ENCODE measurements at places on chromosomes 3 and 15. TPM values are rescaled to one million over a fixed set of nuclear protein-coding genes. Genes with fewer than 3 reads are reported as not detected.

- no peak for DNase-seq
Observed at GRCh38 chr3:186456731-186457191, 87.4 kb downstream of the CRYGS start.

DNA sequence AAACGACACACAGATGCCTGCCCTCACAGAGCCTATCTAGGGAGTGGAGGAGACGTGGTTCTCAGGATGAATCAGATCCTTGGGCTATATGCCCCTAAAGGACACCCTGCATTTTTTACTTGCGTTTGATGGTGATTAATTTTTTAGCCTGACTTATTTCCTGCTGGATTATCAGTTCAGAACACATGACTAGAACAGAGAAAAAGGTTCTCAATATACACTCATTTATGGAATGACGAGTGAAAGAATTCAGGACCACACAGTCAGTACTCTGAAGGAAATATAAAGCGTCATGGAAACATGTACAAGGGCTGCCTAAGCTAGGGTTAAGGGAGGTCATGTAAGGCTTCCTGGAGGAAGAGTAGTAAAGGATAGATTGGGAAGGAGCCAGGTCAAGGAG lies 121.8 kb downstream of the SSR3 start:
- DNase-seq: no peak

DNA sequence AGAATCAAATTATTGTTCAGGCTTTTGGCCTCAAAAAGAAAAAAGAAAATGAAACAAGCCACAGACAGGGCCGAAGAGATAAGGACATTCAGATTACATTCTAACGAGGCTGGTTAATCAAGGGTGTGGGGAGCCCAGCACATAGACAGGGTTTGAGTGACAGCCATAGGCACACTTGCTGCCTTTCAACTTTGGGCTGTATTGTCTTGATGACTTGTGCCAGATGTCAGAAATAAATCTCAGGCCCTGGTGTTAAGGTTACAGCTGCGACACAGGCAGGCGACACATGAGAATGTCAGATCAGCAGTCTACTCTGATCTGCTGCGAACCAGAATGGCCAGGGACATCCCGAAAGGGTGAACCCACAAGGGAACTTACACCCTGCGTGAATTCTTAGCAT lies 231.2 kb upstream of the ARRDC4 start:
- no peak for DNase-seq

DNA sequence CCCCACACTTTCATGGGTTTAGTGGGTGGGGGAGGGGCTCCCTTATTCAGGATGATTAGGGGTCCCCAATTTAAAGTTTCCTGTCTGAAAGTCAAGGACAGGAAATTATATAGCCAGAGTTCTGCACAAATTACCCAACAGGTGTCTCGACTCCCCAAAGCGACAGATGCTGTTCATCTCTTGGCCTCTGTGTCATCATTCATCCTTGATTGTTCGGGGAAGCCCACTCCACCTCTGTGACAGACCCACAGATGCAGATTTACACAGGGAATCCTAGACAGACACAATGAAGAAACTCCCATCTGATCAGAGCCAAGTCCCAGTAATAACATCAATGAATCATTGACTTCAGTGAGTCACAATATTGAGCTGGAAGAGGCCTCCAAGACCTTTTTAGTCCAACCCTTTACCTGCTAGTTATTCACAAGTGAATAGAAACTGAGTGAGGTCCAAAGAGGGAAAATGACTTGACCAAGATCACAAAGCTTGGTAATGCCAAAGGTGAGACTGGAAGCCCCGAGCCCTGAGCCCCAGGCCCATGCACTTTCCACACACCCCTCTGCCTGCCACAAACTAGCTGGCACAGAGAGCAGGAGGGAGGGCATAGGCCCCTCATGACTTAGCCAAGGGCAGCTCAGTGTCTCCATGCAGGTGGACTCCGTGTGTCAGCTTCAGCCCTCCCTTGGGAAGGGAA lies 7.9 kb upstream of the SRP14 start:
- peak; percentile 96 for DNase-seq

GRCh38 chr3:66991459-66991858 lies 6.6 kb upstream of the KBTBD8 start:
- DNase-seq: peak; percentile 33

GPR176 gene
- total RNA-seq: 97.2 TPM
